Activated CD8-positive, alpha-beta memory T cell treated with anti-CD3 and anti-CD28 coated beads, Interleukin-2, amount 10 ng/mL, durations not matched to agents 7 days and 5 days (primary cell): ENCODE measurements at places on chromosomes 2 and 18.

- H3K4me3 ChIP-seq = no peak overlapping the region
- H3K27me3 ChIP-seq = peaks cover 34% of the 10 kb centered on the region
These were observed 102.1 kb upstream of the CDCA7 start for GRCh38 chr2:173252581-173252980.

- no peaks in the 10 kb centered on the region for H3K27me3 ChIP-seq
- peaks cover 4% of the 10 kb centered on the region for H3K4me1 ChIP-seq
- no peaks in the 10 kb centered on the region for H3K36me3 ChIP-seq
- H3K27ac ChIP-seq = no peak overlapping the region
These were observed 233.4 kb upstream of the SIX3 start for GRCh38 chr2:44707945-44708660.

DNA sequence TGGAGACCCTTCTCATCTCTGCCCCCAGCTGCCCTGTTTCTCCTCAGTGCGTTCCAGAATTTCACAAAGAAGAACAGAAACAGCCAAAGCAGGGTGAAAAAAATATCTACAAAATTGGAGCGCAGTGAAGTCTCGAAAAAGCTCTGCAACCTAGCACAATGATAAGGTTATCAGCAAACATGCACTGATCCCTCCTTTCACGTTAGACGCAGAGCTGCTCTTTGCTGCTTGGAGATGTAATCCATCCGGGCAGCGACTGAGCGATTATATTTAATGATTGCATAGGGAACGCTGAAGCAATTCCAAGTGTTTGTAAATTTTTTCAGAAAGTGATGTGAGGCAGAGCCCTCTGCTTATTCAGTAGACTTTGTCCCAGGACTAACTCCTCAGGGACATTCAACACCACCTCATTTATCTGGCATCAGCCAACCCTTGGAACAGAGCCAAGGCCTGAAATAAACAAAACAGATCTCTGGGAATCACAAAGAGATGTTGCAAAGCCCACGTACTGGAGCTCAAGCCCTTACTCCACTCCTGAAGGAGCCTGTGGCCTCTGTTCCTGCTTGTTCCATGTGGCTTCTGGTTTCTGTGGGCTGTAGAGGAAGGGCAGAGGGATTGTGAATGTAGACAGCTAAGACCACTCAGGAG, 172.6 kb upstream of the BCL2L11 start:
- no peaks in the 10 kb centered on the region for H3K4me1 ChIP-seq
- H3K27me3 ChIP-seq = peaks cover 26% of the 10 kb centered on the region
- DNase-seq = no peak
- H3K4me3 ChIP-seq = no peak overlapping the region
- H3K27ac ChIP-seq = no peak overlapping the region

DNA sequence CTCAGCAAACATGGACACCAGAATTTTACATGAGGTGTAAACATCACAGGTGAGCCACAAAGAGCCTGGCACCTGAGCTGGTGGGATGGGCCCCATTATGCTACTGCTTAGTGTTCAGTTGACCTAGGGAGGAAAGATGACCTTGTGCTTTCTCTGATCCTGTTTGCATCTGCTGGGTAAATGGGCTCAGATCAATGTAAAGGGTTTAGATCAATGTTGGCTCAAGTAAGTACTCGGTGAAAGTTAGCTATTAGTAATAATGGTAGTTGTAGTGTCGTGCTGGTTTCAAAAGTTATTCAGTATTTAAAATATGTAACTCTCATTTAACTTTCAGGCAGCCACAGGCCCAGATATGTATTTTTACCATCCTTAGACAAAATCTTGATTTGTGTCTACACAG, 19.8 kb downstream of the ABHD3 start:
- no peak for DNase-seq
- H3K36me3 ChIP-seq = peaks cover 30% of the 10 kb centered on the region
- H3K4me3 ChIP-seq = no peak overlapping the region
- peak overlapping the region; percentile 44 for H3K27ac ChIP-seq
- H3K27me3 ChIP-seq = no peaks in the 10 kb centered on the region

GRCh38 chr2:9779596-9780264, 63.5 kb upstream of the TAF1B start:
- H3K4me3 ChIP-seq = peak overlapping the region; percentile 69

GRCh38 chr2:239009589-239009961, 161.7 kb downstream of the TWIST2 start:
- H3K27ac ChIP-seq = no peak overlapping the region
- H3K36me3 ChIP-seq = no peaks in the 10 kb centered on the region
- no peaks in the 10 kb centered on the region for H3K4me1 ChIP-seq
- H3K27me3 ChIP-seq = peaks cover 24% of the 10 kb centered on the region
- no peak overlapping the region for H3K4me3 ChIP-seq

GRCh38 chr2:117738991-117739839, 75.3 kb upstream of the DDX18 start:
- H3K27me3 ChIP-seq = no peaks in the 10 kb centered on the region
- no peak for DNase-seq
- H3K36me3 ChIP-seq = no peaks in the 10 kb centered on the region

DNA sequence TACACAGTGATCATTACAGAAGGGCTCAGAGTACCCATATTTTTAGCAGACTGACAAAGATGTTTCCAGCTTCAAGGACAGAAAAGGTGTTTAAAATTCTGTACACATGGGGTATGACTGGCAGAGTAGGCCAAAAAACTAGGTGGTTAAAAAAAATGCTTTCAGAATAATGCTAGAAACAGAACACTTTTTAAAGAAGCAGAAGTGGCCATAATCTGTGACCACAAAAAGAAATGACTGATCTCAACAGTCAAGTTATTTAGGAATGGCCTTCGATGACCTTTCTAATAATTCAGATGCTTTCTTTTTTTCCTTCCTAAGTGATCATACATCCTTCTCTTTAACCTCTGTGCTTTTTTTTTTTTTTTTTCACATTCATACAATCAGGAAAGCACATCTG, 4.1 kb upstream of the AQP4 start:
- no peak for DNase-seq
- no peak overlapping the region for H3K27ac ChIP-seq
- no peak overlapping the region for H3K4me3 ChIP-seq
- H3K4me1 ChIP-seq = no peaks in the 10 kb centered on the region

DNA sequence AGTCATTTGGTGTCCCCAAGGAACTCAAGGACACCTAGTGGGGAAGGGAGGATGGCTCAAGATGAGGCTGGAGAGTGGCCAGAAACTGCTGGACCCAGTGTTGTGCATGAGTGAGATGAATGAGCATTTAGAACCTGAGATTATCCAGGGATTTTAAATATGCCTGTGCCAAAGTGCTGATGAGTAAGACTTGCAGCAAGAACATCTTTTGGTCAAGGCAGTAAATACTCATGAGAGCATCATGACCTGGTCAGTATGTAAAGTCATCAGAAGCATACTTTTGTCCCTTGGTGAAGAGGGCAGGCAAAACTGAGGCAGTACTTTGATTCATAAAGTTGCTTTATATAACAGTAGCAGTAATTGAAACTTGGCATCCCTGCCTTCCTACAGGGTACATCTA, 3.1 kb upstream of the SPP2 start:
- H3K4me3 ChIP-seq = no peak overlapping the region
- DNase-seq = no peak
- peaks cover 31% of the 10 kb centered on the region for H3K27me3 ChIP-seq
- no peak overlapping the region for H3K27ac ChIP-seq
- H3K4me1 ChIP-seq = no peaks in the 10 kb centered on the region
- no peaks in the 10 kb centered on the region for H3K36me3 ChIP-seq

GRCh38 chr2:28389399-28390240, 3.0 kb upstream of the FOSL2 start:
- H3K27ac ChIP-seq = peak overlapping the region; percentile 84
- no peaks in the 10 kb centered on the region for H3K27me3 ChIP-seq
- peak overlapping the region; percentile 87 for H3K4me3 ChIP-seq

GRCh38 chr2:105454801-105455485, 56.1 kb upstream of the FHL2 start:
- H3K4me3 ChIP-seq = no peak overlapping the region
- no peak overlapping the region for H3K27ac ChIP-seq
- H3K36me3 ChIP-seq = no peaks in the 10 kb centered on the region
- no peaks in the 10 kb centered on the region for H3K4me1 ChIP-seq
- DNase-seq = no peak

GRCh38 chr2:80496346-80496745, 191.8 kb upstream of the LRRTM1 start:
- no peak overlapping the region for H3K27ac ChIP-seq
- no peaks in the 10 kb centered on the region for H3K27me3 ChIP-seq
- no peaks in the 10 kb centered on the region for H3K36me3 ChIP-seq
- no peaks in the 10 kb centered on the region for H3K4me1 ChIP-seq
- DNase-seq = no peak

DNA sequence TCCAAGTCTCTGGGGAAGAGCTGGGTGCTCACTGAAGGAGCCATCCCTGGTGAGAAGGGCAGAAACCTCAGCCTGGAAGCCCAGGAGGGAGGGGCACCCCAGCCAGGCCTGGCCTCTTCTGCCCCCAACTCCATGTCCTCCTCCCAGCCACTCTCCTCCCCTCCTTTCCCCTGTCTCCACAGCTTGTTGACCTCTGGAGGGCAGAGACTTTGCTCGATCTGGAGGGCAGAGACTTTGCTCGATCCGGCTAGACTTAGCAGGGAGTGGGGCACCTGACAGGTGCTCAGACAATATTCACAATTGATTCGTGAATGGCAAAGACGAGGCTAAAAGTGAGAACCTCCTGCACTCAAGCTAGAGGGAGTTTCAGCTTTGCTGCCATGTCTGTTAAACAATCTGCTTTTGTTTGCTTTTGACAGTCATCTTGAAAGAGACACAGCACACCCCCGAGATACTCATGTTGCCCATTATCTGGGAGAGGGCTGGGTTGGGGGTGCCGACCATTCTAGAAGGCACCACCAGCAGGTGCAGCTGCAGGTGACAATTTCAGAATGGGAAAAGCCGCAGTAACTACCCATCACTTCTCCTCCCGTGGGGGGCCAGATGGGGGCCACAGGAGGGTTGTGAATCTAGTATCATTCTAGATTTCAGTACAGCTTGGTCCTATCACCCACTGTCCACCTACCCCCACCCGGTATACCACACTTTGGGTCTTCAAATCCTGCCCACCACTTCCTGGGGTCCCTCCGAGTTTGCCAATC, 54.8 kb downstream of the DNMT3A start:
- peaks cover 37% of the 10 kb centered on the region for H3K4me1 ChIP-seq
- DNase-seq = no peak
- peak overlapping the region; percentile 98 for H3K27ac ChIP-seq
- peak overlapping the region; percentile 61 for H3K4me3 ChIP-seq

GRCh38 chr2:30078521-30078920, 68.3 kb upstream of the YPEL5 start:
- no peak overlapping the region for H3K4me3 ChIP-seq
- H3K36me3 ChIP-seq = no peaks in the 10 kb centered on the region
- DNase-seq = no peak
- peaks cover 29% of the 10 kb centered on the region for H3K27me3 ChIP-seq
- H3K4me1 ChIP-seq = no peaks in the 10 kb centered on the region

DNA sequence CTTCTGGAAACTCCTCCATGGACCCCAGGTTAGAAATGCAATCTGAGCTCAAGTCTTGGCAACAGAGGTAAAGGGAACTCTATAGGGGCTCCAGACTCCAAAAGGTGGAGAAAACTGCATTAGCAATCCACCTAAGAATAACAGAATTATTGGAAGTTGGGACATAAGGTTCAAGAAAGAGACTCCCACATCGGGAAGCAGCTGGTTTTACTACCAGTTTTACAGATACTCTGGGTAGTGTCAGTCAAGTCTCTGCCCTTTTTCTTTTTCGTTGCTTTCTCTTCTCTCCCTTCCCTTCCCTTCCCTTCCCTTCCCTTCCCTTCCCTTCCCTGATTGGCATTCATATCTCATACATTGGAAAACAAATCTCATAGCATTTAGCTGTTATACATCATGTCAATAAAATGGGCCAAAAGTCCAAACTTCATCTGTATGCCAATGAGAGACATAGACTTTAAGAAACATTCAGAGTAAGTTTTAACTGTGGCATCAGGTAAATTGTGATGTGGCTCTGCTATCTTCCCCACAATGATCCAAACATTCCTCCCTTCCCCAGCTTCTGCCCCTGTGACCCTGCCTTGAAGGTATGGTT, 166.7 kb downstream of the KCNE4 start:
- no peak for DNase-seq
- no peaks in the 10 kb centered on the region for H3K4me1 ChIP-seq
- H3K27me3 ChIP-seq = no peaks in the 10 kb centered on the region
- H3K27ac ChIP-seq = no peak overlapping the region
- H3K4me3 ChIP-seq = no peak overlapping the region
- no peaks in the 10 kb centered on the region for H3K36me3 ChIP-seq

- DNase-seq = no peak
- H3K4me3 ChIP-seq = no peak overlapping the region
- no peaks in the 10 kb centered on the region for H3K36me3 ChIP-seq
- no peak overlapping the region for H3K27ac ChIP-seq
- peaks cover 29% of the 10 kb centered on the region for H3K27me3 ChIP-seq
These were observed 12.5 kb upstream of the ARMC9 start for GRCh38 chr2:231185886-231186285.

DNA sequence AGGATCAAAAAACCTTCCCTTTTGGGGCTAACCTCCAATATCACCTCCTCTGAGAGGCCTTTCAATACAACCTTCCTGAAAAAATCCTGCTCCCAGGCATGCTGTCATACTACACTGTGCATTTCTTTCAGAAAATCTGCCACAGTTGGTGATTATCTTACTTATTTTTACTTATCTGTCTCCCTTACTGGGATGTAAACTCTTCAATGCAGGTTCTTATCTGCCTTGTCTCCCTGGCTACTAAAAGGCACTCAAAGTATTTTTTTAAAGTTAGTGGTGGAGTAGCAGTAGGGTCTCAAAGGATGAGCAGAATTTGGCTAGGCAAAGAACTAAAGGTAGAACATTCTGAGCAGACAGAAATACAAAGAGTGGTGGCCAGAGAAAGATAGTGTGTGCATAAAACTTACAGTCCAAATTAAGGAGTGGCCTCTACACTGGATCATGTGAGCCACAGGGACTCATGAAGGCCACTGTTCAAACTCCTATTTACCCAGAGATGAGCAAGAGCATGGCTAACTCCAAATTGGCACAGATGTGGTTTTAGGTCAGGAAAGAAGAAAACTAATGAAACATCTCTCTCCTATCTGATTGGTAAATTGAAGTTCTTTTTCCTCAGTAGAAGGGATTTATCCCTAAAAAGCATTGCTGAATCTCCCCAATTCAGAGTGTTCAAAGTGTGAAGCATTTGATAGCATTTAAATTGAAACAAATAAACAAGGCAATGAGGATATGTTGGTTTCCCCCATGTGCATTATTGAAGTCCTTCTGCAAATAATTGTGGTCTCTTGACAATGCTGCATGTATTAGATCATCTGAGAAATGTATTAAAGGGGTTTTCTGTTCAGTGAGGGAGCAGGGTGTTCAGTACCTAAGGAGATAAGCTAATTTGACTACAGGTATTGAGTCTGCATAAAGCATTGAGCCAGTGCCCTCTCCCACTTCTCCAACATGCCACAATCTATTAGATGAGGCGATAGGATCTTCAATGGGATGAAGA, 285.5 kb downstream of the MREG start:
- no peak overlapping the region for H3K27ac ChIP-seq
- no peak overlapping the region for H3K4me3 ChIP-seq
- H3K4me1 ChIP-seq = no peaks in the 10 kb centered on the region
- no peaks in the 10 kb centered on the region for H3K36me3 ChIP-seq
